SW 1271 (cell line): ENCODE measurements at places on chromosomes 4 and X.
A peak's percentile ranks its signal among the peaks of the same experiment; 100 is the strongest.

GRCh38 chr4:47816748-47817147 is 21.1 kb downstream of the CORIN start:
- DNase-seq: no peak

DNA sequence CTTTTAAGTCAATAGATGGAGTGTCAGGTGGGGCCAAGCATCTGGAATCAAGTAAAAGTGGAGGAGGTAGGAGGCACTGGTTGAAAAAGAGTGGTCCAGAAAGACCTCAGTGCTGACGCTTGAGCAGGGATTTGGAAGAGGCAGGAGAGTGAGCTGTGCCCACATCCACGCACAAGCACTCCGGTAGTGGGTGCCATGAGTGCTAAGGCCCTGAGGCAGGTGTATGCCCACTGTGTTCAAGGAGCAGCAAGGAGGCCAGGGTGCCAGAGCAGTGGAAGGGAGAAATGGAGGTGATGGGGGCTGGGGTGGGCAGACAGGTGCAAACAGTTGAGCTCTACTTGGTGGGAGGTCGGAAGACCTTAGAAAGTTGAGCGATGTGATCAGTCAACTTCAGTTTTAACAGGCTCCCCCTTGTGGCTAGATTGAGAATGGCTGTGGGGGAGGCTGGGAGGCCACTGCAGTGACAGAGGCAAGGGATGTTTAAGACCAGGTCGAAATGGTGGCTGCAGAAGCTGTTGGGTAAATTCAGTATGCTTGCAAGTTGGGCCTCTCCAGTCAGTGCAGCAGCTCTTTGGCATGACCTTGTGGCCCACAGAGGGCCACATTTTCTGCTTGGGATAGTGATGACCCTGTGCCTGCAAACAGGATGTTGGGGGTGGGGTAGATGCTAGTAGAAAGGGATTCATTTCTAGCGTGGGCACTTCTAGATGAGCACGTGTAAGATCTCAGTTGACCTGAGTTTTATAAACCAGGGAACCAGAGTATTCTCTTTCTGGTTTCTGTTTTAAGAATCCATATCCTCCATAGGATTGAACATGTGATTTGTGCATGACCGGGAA is 12.7 kb downstream of the TKTL1 start:
- DNase-seq: peak; percentile 6

- DNase-seq: no peak
These were observed 14.2 kb downstream of the RGS12 start for GRCh38 chr4:3307060-3307459.

DNA sequence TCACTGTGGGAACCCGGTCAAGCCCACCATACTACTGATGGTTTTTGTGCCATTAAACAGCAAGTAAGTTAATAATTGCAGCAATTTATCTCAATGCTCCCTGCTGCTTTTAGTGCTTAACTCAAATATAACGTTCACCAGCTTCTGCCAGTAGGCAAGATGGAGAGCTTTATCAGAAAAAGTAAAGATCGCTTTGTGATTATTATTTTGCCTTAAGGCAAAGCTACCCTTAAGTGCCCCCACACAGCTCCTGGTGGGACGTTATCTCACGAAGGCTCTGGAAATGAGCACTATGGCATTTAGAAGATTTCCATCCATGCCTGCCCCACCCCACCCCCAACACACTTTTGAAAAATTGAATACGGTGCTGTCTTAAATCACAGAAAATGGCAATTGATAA is 59.4 kb downstream of the KDR start:
- DNase-seq: no peak
